ENCODE measurements at places on chromosomes 4 and X. TPM values are rescaled to one million over a fixed set of nuclear protein-coding genes. Genes with fewer than 3 reads are reported as not detected.

DNA sequence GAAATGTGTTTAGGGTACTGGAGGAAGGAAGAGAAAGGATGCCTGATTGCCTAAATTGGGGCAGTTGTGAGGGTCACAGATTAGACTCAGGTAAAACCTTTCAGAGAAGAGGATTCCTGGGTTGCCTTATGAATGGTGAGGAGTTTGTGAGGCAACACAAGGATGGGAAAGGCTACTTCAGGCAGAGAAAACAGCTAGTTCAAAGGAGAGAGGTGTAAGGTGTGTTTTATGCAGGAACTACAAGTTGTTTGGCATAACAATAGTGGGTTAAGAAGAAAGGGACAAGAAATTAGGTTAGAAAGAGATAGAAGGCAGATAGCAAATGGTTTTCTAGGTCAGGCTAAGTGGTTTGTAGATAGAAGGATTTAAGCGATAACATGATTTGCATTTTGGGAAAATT is 75.1 kb upstream of the PGRMC2 start:
- no peak overlapping the region for H3K27ac ChIP-seq
- H3K4me3 ChIP-seq, result no peak overlapping the region
- H3K4me1 ChIP-seq, result peaks cover 4% of the 10 kb centered on the region
- no peak for ATAC-seq

GRCh38 chr4:186104890-186105646 is 564 bp downstream of the FAM149A start:
- peak; percentile 42 for ATAC-seq
- peak overlapping the region; percentile 70 for H3K4me3 ChIP-seq
- no peaks in the 10 kb centered on the region for H3K4me1 ChIP-seq
- H3K27me3 ChIP-seq, result peaks cover 30% of the 10 kb centered on the region
- H3K27ac ChIP-seq, result no peak overlapping the region
- no peaks in the 10 kb centered on the region for H3K36me3 ChIP-seq

- H3K27ac ChIP-seq, result no peak overlapping the region
- no peak for ATAC-seq
- H3K36me3 ChIP-seq, result no peaks in the 10 kb centered on the region
Observed at GRCh38 chrX:138191998-138192397, 519.5 kb downstream of the FGF13 start.

DNA sequence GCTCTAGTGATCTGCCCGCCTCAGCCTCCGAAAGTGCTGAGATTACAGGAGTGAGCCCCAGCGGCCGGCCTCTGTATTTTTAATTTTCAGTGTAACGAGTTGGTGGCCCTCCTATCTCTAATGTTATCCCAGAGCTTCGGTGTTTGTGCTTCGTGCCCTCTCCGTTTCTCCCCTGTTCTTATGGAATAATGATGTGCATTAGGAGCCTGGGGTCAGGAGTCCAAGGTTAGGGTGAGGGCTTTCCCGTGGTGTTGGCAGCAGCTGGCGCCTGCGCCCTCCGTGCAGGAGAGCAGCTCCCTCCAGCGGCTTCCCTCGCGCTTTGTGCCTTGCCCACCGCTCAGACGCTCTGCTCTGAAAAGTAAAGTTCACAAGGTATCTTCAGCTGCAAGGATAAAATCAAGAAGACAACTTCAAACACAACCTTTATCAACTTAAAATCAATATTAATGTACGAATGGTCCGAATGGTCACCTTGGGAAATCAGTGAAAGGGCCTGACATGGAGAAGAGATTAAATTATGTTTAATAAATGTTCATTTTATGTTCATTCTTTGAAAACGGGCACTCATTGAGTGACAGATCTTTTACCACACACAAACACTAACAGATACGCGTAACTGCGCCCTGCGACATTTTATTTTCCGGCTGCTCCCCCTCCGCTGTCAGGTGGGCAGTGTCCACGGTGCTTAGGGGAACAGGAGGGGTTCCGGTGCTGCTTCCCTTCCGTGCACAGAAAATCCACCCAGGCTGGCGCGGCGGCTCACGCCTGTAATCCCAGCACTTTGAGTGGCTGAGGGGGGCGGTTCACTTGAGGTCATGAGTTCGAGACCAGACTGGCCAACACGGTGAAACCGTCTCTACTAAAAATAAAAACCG is 62.4 kb downstream of the TRAPPC11 start:
- no peaks in the 10 kb centered on the region for H3K36me3 ChIP-seq
- peak overlapping the region; percentile 80 for H3K4me3 ChIP-seq
- peaks cover 12% of the 10 kb centered on the region for H3K4me1 ChIP-seq
- no peaks in the 10 kb centered on the region for H3K27me3 ChIP-seq

DNA sequence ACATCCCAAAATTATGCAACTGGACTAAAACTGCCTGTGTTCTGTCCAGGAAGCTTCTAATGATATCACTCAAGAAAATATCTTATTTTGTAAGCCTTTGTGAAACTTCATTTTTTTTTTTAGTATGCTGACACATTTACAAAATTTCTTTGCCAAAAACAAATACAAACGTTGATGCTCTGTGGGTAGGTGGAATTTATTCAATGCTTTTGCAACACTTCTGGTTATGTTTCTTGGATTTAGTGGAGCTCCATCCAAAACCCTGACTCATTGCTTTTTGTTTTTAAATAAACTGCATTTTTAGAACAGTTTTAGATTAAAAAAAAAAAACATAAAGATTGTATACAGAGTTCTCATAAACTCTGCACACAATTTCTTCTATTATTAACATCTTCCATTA is 250.9 kb upstream of the MAOA start:
- ATAC-seq, result no peak
- H3K27me3 ChIP-seq, result no peaks in the 10 kb centered on the region
- no peak overlapping the region for H3K27ac ChIP-seq

DNA sequence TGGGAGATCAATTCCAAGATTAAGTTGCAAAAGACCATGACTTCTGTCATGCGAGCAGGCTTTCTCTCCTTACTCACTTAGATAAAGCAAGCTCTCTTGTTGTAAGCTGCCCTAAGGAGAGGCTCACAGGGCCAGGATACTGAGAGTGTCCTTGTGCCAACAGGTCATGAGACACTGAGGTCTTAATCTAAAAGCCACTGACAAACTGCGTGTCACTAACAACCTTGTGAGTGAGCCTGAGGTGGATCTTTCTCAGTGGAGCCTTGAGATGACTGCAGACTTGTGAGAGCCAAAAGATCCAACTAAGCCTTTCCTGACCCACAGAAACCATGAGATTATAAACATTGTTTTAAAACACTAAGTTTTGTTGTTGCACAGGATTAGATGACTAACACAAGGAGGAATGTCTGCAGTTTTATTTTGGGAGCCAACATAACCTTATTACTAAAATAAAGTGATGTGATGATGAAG is 170.5 kb downstream of the SLC39A8 start:
- no peak overlapping the region for H3K27ac ChIP-seq
- H3K4me1 ChIP-seq, result no peaks in the 10 kb centered on the region
- no peak overlapping the region for H3K4me3 ChIP-seq
- no peak for ATAC-seq
- H3K36me3 ChIP-seq, result no peaks in the 10 kb centered on the region

GRCh38 chr4:127634181-127634580 is 1.4 kb downstream of the INTU start:
- no peak for ATAC-seq
- peak overlapping the region; percentile 89 for H3K4me3 ChIP-seq
- no peak overlapping the region for H3K27ac ChIP-seq
- H3K27me3 ChIP-seq, result peaks cover 53% of the 10 kb centered on the region
- peaks cover 8% of the 10 kb centered on the region for H3K4me1 ChIP-seq
- no peaks in the 10 kb centered on the region for H3K36me3 ChIP-seq

GRCh38 chr4:87118826-87119225 is 101.6 kb downstream of the KLHL8 start:
- H3K27ac ChIP-seq, result peak overlapping the region; percentile 70
- ATAC-seq, result peak; percentile 26
- peaks cover 92% of the 10 kb centered on the region for H3K36me3 ChIP-seq
- H3K27me3 ChIP-seq, result no peaks in the 10 kb centered on the region
- H3K4me1 ChIP-seq, result peaks cover 13% of the 10 kb centered on the region

GRCh38 chr4:7828011-7828720 is 111.5 kb downstream of the AFAP1 start:
- peaks cover 57% of the 10 kb centered on the region for H3K4me1 ChIP-seq
- H3K36me3 ChIP-seq, result peaks cover 86% of the 10 kb centered on the region
- H3K27ac ChIP-seq, result peak overlapping the region; percentile 91
- H3K4me3 ChIP-seq, result peak overlapping the region; percentile 70
- H3K27me3 ChIP-seq, result no peaks in the 10 kb centered on the region
- peak; percentile 78 for ATAC-seq

- H3K4me1 ChIP-seq, result no peaks in the 10 kb centered on the region
- H3K4me3 ChIP-seq, result no peak overlapping the region
- ATAC-seq, result no peak
- no peaks in the 10 kb centered on the region for H3K27me3 ChIP-seq
Observed at GRCh38 chr4:39179681-39180080, 2.6 kb upstream of the WDR19 start.

DNA sequence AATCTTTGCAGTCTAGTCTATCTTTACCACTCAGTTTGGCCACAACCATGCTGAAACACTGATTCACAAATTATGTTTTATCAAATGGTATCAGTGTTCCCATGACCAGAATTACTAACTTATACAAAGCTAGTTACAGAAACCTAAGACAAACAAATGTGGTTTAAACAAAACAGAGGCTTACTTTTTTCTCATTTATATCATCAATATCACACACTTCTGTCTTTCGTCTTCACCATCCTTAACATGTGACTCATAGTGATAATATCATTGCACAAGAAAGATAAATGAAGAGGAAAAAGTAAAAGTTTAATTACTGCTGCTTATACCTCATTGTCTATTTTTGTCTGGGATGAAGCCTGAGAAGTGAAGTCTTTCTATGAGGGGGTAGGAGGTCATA is 406.6 kb downstream of the PCDH10 start:
- no peaks in the 10 kb centered on the region for H3K36me3 ChIP-seq
- H3K4me1 ChIP-seq, result no peaks in the 10 kb centered on the region
- H3K4me3 ChIP-seq, result no peak overlapping the region
- no peak overlapping the region for H3K27ac ChIP-seq
- no peak for ATAC-seq

DNA sequence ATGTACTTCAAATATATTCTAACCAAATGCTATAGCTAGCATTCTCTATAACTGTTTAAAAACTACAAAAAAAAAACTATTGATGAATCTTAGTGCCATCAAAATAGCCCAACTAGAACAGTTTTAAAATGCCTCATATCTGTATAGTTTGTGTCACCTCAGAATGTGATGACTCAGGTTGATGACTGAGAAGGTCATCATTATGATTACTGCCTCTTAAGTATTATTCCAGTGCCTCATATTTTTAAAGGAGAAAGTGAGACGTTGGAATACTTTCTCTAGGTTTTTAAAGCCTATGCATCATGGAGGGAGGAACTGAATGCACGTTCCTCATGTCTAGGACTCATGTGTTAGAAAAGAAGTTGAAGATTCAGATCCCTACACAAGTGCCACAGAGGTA is 88.2 kb downstream of the TMA16 start:
- no peak overlapping the region for H3K27ac ChIP-seq
- peaks cover 3% of the 10 kb centered on the region for H3K27me3 ChIP-seq
- no peaks in the 10 kb centered on the region for H3K4me1 ChIP-seq
- peak; percentile 38 for ATAC-seq

GRCh38 chr4:2336659-2337058 is 74.8 kb upstream of the MXD4 start:
- ATAC-seq, result no peak
- no peak overlapping the region for H3K4me3 ChIP-seq
- peaks cover 31% of the 10 kb centered on the region for H3K36me3 ChIP-seq
- no peak overlapping the region for H3K27ac ChIP-seq
- peaks cover 5% of the 10 kb centered on the region for H3K4me1 ChIP-seq
- no peaks in the 10 kb centered on the region for H3K27me3 ChIP-seq

- no peak overlapping the region for H3K27ac ChIP-seq
- H3K4me3 ChIP-seq, result no peak overlapping the region
- peak; percentile 34 for ATAC-seq
- peaks cover 9% of the 10 kb centered on the region for H3K27me3 ChIP-seq
- no peaks in the 10 kb centered on the region for H3K36me3 ChIP-seq
Observed at GRCh38 chrX:51144828-51145442, 187.7 kb upstream of the NUDT10 start.

DNA sequence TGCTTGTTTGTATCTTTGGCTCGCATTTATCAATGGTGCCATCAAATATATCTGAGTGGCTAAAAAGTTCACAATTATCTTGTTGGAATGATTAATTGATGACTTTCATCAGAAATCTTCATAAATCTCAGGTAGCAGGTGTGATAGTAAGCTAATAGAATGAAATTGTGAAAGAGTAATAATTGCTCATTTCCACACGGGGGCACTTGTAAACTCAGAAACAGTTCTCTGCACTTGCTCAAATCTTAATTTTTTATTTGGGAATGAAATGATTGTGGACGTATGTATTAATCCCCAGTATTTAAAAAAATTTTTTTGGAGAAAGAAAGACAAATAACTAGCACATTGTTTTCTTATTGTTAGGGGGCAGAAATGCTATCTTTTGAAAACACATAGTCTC is 132.8 kb downstream of the DTHD1 start:
- H3K36me3 ChIP-seq, result no peaks in the 10 kb centered on the region
- ATAC-seq, result no peak
- no peak overlapping the region for H3K4me3 ChIP-seq
- peaks cover 35% of the 10 kb centered on the region for H3K27me3 ChIP-seq
- H3K27ac ChIP-seq, result no peak overlapping the region

- H3K36me3 ChIP-seq, result no peaks in the 10 kb centered on the region
- H3K4me3 ChIP-seq, result no peak overlapping the region
- peaks cover 7% of the 10 kb centered on the region for H3K27me3 ChIP-seq
- no peaks in the 10 kb centered on the region for H3K4me1 ChIP-seq
- no peak overlapping the region for H3K27ac ChIP-seq
Observed at GRCh38 chr4:8675906-8676305, 83.3 kb downstream of the CPZ start.

- no peak for ATAC-seq
- H3K27me3 ChIP-seq, result peaks cover 12% of the 10 kb centered on the region
- H3K4me1 ChIP-seq, result no peaks in the 10 kb centered on the region
- no peak overlapping the region for H3K27ac ChIP-seq
Observed at GRCh38 chr4:8896071-8896470, 24.4 kb upstream of the HMX1 start.

DNA sequence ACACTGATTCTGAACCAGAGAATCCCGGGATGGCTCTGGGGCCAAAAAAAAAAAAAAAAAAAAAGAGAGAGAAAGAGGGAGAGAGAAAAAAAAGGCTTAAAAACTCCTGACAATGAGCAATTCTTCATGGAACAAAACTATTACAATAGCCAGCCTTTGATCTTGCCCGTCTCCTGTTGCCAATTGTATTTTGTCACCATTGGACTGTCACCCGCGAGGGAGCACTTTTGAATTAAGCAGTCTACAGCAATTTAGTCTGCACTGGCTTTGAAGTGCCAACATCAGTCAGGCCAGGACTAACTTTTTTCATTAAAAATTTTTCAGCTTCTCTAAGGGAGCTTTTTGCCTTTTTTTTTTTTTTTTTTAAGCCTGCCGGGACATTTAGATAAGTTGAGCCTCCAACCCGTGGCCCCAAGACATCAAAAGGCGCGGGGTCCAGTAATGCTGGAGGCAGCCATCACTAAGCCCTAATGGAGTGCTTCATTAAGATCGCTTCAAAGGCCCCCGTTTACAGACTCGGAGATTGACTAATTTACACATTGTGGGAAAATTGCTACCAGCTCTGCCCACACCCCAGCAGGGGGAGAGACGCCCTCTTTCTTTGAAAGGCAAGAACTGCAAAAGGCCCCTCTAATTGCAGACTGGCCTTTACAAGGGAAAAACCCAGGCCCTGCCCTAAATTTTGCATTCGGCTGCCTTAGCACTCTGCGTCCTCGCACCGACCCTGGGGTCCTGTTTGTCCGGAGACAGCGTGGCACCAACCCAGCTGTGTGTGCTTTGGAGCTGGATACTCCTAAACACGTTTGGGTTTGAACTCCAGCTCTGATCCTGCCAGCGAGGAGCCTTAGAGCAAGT is 98.1 kb upstream of the MSX1 start:
- H3K27me3 ChIP-seq, result peaks cover 9% of the 10 kb centered on the region
- no peak overlapping the region for H3K27ac ChIP-seq
- no peak overlapping the region for H3K4me3 ChIP-seq
- H3K4me1 ChIP-seq, result peaks cover 18% of the 10 kb centered on the region
- peaks cover 5% of the 10 kb centered on the region for H3K36me3 ChIP-seq

The SCML2 gene
- total RNA-seq, result 2.2 TPM

The TECRL gene
- not detected for total RNA-seq
